ENCODE measurements at places on chromosomes 12 and 14.

DNA sequence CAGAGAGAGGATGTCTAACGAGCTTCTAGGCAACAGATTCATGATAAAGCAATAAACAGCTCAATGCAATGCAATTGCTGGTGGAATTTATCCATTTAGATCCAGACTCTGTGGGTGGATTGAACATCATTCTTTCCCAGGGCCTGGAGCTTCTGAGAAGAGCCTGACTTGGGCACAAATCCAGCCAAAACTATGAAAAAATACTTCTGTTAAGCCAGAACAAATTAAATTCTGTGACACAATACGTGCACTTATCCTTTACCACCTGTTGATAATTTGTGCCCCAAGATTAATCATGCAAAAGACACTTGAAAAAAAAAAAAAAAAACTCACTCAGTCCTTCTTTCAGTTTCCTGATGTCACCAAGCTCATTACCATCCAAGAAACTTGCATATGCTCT, 446.0 kb upstream of the DCN start:
- no peak for DNase-seq

DNA sequence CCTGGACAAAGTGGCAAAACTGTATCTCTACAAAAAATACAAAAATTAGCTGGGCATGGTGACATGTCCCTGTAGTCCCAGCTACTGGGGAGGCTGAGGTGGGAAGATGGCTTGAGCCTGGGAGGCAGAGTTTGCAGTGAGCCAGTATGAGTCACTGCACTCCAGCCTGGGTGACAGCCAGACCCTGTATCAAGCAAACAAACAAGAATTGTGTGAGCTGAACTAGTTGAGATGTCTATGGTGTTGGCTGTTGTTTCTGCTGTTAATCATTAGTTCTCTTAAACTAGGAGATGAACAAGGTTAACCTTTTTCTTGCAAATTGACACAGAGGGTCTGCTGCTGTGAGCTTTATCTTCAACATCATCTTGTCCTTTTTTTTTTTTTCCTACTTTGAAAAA, 23.6 kb downstream of the RASSF3 start:
- DNase-seq = peak; percentile 12

DNA sequence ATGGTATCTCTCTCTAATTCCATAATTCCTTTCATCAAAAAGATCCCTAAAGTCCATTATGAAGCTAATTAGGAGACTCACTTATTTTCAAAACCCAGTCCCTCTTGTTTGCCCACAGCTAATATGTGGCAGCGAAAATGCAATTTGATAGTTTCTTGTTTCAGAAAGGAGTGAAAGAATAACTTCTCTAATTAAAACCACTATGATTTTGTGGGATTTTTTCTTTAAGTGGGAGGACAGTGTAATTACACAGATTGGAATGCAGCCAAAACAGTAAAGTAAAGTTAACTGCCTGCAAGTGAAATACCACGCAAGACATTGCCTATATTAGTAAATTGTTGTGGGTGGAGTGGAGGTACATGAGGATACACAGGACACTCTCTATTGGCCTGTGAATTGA, 50.0 kb downstream of the PTPRO start:
- no peak for DNase-seq

DNA sequence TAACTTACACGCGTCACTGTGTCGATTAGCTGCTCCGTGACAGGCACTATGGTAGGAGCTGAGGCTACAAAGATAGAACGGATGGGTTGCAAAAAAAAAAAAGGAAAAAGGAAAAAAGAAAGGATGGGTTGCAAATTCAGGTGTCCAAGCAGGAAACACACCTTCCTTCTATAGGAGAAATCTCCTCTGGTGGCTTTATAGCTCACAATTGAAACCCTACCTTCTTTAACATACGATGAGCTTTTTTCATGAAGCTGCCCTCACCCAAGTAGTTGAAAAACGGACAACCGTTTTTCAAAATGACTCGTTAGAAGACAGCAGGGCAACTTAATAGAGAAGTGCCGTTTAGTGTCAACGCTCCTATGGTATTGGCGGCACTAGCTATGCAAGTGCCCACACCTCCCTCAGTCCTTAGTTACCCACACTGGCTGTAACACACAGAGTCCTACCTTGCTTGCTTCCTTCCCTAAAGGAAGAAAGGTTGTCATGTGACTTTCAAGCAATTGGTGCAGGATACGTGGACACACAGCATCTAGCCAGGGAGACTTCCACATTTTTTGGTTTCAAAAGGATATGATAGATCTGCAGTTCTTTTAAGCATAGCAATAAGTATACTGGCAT, 682 bp upstream of the TRIP11 start:
- peak; percentile 58 for DNase-seq

GRCh38 chr12:49987625-49988303, 15.0 kb downstream of the AQP6 start:
- DNase-seq = no peak

- no peak for DNase-seq
Measured at GRCh38 chr14:90721619-90722305, 94.5 kb downstream of the TTC7B start.

DNA sequence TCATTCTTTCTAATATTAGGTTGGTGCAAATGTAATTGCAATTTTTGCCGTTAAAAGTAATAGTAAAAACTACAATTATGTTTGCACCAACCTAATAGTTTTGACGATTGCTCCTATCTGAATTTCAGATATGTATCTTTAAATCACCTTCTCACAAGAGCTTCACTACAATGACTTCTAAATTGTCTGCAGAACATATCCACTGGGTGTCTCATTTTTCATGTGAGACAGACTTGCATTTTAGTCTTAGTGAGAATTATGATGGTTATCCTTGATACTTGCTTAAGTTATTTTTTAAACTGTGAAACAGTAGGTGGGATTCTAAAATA, 84.6 kb downstream of the ITPR2 start:
- no peak for DNase-seq

DNA sequence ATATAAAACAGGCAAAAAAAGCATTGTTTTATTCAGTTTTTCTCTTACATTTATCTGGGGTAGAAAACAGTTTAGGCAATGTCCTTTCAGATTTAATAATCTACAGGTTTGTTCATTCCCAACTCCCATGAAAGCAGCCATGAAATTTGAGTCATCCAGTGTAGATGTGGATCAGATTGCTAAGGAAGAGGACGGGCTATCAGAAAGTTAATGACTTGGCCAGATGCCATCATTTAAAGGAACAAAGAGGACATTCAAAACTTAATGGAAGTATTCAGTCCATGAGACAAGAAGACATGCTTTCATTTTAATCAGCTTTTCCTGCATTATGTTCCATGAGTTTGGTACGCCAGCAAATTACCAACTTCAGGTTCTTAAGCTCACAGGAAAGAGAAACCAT, 31.1 kb upstream of the POC1B start:
- no peak for DNase-seq

GRCh38 chr12:53643232-53643979, 17.2 kb upstream of the ATF7 start:
- DNase-seq = no peak

GRCh38 chr12:114779186-114779585, 95.2 kb upstream of the TBX3 start:
- no peak for DNase-seq

DNA sequence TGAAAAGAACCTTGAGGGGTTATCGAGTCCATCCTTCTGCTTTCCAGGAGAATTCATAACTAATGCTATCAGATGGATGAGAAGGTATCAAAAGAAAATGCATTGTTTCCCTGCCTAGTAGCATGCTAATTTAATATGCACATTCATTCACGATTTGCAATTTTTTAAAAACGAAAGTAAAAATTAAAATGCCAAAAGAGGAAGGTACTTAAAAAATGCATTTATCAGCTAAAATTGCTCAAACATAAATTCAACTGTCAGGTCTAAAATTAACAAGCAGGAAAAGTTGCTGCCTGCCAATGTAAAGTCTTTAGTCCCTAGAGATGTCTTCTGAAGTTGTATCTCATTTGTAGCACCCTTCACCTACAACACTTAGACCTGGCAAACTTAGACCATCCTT, 7.9 kb downstream of the ATF7 start:
- DNase-seq = peak; percentile 57

- no peak for DNase-seq
Measured at GRCh38 chr14:20578784-20579502, 8.9 kb downstream of the RNASE11 start.

DNA sequence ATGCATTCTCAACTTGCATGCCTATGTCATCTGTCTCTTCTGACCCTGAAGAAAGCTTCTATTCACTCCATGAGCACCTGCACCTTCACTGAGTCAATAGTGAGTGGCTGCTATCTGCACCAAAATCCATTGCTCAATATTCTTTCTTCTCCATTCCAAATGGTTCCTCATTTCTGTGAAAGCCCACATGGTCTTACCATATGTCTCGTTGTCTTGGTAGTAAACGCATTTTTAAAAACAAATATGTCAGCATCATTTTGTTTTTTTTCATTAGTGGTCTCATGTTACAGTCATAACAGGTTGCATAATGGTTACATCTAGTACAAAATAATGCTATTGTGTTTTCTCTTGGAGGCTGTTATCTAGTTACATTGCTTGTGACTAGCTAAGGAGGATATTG, 106.9 kb upstream of the CPM start:
- no peak for DNase-seq

GRCh38 chr12:124543052-124543589, 24.3 kb downstream of the NCOR2 start:
- DNase-seq = no peak

GRCh38 chr12:114479831-114480230, 73.9 kb upstream of the TBX5 start:
- DNase-seq = no peak

- no peak for DNase-seq
Measured at GRCh38 chr14:82126006-82126405, 592.4 kb upstream of the SEL1L start.

DNA sequence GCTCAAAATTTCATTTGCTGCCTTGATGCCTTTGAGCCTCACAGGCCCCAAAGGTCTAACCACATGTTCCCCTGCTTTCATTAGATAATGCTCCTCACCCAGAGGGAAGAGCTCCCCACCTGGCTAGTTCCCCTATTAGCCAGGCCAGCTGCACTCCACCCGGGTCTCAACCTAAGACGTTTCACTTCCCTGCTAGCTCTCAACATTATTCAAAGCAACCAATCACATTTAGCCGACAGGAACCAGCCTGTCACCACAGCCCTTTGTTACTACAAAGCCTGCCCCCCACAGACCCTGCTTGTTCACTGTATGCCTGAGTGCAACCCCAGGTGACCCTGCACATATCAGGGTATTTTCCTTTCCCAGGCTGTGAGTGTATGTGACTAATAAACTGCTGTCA, 78.6 kb downstream of the SLC15A5 start:
- DNase-seq = no peak

- no peak for DNase-seq
Measured at GRCh38 chr12:47152095-47152494, 72.3 kb upstream of the AMIGO2 start.

DNA sequence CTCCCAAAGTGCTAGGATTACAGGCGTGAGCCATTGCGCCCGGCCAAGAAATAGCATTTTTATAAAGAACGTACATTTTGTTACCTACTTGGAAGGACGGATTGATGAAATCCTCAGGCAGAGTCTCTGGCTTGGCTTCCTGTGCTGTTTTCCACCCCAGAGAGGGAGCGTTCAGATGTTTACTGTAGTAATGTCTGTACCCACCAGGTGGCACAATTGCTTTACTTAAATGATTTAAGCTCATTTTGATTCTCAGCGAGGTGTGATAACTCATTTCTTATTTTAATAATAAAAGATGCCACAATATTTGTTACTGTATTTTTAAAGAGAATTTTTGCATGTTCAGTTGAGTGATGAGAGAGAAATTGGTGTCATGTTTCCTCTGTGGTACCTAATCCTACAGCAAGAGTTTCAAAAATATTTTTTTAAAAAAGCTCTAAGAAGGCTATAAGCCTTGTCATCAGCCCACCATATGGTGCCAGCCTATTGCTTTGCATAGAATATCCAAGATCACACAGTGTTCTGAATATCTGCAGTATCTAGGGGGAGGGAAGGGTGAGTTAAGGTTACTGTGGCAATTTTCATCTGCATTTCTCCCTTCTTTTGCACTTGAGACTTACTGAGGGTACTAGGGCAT, 82.6 kb upstream of the TRAF3 start:
- peak; percentile 75 for DNase-seq

DNA sequence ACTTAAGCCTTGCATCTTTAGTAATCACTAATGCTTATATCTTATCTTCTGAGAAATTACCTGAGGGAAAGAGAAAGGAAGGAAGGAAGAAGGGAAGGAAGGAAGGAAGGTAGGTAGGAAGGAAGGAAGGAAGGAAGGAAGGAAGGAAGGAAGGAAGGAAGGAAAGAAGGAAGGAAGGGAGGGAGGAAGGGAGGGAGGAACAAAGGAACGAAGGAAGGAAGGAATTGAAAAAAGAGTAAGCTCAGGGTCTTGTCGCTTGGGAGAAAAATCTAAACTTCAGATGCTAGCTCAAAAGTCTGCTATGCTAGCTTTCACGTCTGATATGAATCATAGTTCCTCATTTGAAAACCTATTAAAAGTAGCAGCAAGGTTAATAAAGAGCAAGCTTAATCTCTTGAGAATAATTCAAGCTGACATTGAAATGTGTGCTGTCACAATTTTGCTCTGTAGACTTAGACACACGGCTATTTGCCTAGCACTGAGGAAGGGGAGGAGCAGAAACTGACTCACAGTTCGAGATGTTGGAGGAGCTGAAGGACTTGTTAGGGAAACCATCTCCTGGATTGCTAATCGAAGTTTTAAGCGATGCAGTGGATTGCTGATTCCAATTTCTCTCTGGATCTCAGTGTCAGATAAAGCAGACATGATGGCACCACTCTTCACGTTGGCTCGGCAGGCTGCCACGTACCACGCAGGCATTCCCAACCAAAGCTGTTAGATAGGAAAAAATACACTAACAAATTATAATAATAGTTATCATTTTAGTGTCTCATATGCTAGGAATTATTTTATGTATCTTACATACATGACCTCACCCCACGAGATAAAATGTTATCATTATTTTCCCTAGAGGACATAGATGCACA, 216.7 kb downstream of the ACSS3 start:
- no peak for DNase-seq

- DNase-seq = no peak
Measured at GRCh38 chr14:44756554-44756953, 205.2 kb downstream of the KLHL28 start.

DNA sequence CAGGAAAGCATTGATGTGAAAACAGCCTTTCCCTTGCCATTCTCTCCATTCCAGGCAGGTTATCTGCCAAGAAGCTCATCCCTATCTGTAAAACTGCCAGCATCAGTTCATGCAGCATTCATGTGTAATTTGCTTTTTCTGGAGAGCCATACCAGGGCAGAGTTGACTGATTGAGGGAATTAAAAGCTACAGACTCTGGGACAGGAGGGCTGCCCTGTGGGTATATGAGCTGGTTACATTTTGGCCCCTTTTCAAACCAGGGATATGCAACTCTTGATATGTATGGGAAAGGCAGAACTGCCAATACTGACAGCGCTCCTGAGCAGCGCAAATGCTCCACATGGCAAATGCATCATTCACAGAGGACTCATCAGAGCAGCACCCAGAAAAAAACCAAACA, 53.7 kb downstream of the SYT1 start:
- no peak for DNase-seq

Measured in erythroblast (primary cell).